COR-L47 (cell line): ENCODE measurements at places on chromosomes 7 and 10.

DNA sequence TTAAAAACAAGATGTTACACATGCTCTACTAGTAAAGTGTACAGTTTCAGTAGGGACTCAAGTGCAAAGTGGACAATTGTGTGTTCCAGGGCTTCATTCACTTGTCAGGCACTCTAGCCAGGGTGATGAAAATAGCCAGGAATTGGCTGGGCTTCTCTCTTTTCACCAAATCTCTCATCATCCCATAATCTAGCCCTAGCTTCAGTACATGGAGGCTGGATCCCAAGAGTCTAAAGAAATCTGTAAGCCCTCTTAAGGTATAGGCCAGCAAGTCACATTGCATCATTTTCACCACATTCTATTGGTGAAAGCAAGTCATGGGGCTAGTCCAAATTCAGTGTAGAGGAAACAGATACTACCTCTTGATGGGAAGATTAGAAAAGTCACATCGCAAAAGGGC lies 47.3 kb upstream of the C1GALT1 start:
- no peak for DNase-seq

GRCh38 chr10:89207801-89208551 lies 859 bp upstream of the CH25H start:
- no peak for DNase-seq

- DNase-seq, result no peak
Measured at GRCh38 chr7:94417306-94417705, 22.6 kb downstream of the COL1A2 start.

GRCh38 chr7:25965405-25966123 lies 186.4 kb upstream of the NFE2L3 start:
- DNase-seq, result no peak

GRCh38 chr10:69802424-69803161 lies 887 bp downstream of the COL13A1 start:
- DNase-seq, result no peak

GRCh38 chr7:11505471-11505985 lies 326.5 kb downstream of the THSD7A start:
- no peak for DNase-seq

DNA sequence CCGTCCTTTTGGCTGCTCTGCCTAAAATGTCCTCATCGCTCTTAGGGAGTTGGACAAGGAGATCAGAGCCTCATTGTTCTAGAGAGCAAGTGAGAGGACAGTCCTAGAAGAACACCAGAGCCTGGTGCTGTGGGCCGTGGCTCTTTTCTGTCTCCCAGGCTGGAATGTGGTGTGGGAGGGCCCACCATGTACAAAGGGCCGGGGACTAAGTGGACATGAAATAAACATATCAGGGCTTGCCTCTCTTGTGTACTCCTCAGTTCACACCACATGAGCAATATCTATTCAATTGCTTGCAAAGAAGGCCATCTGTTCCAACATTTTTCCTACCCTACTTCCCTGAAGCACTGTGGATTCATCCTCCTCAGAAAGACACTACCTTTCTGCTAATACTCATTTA lies 510.4 kb downstream of the SUGCT start:
- DNase-seq, result no peak

DNA sequence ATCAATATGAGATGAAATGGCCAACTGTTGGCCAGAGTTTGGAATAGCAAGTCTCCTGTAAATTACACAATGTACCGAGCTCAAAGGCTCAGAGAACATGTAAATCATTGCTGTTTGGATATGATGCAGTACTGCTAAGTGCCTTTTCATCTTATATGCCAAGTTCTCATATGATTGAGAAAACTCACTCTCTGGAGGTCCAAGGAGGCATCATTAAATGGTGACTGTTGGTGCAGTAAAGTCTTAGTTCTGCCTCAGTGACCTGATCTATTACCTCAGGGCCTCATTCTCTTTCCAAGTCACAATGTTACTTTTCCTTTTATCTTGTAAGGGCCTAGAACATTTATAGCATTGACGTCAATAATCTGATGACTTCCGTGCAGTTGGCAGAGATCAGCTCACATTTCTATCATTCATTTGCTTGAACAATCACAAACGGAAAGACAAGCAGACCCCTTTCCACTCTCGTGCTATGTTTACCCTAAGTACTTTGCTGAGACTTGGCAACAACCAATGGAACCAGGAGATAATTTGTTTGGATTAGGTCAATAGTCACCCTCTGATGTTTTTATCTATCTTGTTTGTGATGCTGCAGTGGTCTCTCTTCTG lies 32.6 kb upstream of the PDK4 start:
- DNase-seq, result peak; percentile 12

- DNase-seq, result peak; percentile 61
Measured at GRCh38 chr7:107201795-107202450, 33.1 kb downstream of the HBP1 start.

- no peak for DNase-seq
Measured at GRCh38 chr10:124740369-124741280, 3.6 kb downstream of the FAM53B start.

- no peak for DNase-seq
Measured at GRCh38 chr7:95682913-95683312, 86.6 kb upstream of the PDK4 start.

DNA sequence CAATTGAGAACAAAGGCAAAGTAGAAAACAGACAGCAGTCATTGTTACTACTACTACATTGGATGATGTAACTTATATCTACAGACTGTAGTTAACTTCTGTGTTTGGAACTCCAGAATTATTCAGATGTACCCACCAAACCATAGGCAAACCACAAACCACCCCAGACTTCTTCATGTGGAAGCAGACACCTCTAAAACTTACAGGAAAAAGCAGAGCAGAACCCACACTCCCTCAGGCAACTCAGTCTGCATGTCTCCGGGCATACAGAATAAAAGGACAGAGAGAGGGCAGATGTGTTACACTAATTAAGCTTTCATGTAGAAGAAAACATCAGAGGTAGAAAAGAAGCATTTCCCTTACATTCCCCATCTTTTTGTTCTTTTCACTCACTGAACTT lies 9.0 kb downstream of the LSM5 start:
- DNase-seq, result no peak

- DNase-seq, result no peak
Measured at GRCh38 chr10:13404305-13404759, 56.2 kb upstream of the SEPHS1 start.

GRCh38 chr7:30752979-30753378 lies 1.0 kb downstream of the INMT start:
- no peak for DNase-seq

GRCh38 chr7:87253589-87254087 lies 34.1 kb upstream of the TMEM243 start:
- no peak for DNase-seq

- DNase-seq, result no peak
Measured at GRCh38 chr7:78264105-78264504, 465.5 kb downstream of the PHTF2 start.

GRCh38 chr7:91013078-91013477 lies 251.2 kb upstream of the FZD1 start:
- DNase-seq, result no peak

GRCh38 chr7:138917771-138918170 lies 63.4 kb downstream of the KIAA1549 start:
- DNase-seq, result no peak

GRCh38 chr7:7148798-7149481 lies 33.4 kb upstream of the C1GALT1 start:
- no peak for DNase-seq

DNA sequence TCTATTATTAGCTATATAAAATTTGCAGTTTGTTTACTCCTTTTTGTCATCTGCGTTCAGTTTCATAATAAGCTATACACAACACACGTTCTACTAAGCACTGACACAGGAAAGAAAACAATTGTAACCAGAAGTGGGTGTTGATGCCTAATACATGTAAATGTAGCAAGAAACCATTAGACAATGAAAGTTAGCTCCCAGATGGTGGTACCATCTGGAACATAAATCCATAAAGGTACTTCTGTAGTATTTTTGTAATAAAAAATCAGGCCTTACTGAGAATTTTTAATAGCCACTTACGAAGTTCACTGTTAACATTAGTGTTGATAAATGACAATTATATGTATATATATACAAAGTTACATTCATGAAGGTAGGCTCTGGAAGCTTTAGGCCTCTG lies 194.7 kb downstream of the KCND2 start:
- no peak for DNase-seq

DNA sequence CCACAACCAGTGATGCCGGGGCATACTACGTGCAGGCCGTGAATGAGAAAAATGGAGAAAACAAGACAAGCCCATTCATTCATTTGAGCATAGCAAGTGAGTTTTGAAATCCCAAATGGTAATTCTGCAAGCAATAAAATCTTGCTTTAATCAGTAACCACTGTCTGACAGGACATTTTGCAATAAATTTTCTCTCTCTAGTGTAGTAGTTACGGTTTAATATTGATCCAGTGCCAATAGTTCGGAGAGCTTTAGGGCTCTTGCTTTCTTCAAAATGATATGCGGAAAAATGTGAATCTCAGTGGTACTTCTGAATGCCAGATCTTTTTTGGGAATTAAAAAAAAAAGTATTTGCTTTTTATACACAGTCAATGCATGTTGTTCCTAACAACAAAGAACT lies 520.4 kb downstream of the SDK1 start:
- DNase-seq, result no peak

DNA sequence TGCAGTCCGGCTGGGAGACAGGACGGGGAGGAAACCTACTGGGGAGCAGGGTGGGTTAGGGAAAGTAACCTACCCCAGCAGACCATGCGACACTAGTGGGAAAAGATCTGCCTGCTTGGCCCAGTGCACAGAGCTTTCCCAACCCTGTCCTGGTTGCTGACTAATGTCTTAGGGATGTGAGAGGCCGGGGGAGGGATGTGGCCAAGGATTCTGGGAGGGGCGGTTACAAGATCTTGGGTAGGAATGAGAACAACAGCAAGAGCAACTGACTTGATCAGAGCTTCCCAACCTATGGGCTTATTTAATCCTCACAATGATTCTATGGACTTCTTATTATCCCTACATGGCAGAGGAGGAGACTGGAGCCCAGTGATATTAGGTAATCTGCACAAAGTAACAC lies 24.0 kb upstream of the EIF5AL1 start:
- DNase-seq, result no peak

GRCh38 chr7:2049782-2050510 lies 182.8 kb downstream of the MAD1L1 start:
- no peak for DNase-seq

DNA sequence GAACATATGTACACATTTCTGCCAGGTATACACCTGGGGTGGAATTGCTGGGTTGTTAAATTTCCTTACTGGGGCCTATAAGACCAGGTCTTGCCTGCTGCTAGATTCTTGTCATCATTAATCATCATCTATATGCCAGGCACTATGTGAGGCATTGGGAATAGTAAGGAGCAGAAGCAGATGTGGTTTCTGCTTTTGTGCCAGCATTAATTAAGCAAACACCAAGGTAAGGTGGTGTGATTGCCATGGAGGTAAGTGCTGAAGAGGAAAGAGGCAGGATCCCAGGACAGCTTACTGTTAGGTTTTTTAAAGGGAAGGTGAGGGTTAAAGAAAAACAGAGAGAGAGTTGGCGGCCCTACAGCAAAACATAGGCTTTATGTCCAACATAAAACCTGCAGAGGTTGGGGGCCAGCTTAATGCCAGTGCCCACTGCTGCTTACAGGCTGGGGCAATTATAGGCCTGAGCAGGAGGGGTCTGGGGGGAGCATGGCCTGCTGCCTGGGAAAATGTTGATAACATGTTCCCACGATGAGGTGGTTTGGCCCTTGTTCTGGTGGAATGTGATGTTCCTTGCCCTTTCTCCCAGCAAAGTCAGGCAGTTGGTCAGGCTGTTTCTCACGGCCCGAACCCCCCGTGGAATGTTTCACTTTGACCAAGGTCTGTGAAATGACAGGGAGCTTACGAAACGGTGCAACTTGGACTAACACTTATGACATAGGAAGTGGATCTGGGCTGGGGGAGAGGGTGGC lies 93.9 kb downstream of the RBM20 start:
- DNase-seq, result no peak

- no peak for DNase-seq
Measured at GRCh38 chr10:79185796-79186374, 117.1 kb downstream of the ZMIZ1 start.

DNA sequence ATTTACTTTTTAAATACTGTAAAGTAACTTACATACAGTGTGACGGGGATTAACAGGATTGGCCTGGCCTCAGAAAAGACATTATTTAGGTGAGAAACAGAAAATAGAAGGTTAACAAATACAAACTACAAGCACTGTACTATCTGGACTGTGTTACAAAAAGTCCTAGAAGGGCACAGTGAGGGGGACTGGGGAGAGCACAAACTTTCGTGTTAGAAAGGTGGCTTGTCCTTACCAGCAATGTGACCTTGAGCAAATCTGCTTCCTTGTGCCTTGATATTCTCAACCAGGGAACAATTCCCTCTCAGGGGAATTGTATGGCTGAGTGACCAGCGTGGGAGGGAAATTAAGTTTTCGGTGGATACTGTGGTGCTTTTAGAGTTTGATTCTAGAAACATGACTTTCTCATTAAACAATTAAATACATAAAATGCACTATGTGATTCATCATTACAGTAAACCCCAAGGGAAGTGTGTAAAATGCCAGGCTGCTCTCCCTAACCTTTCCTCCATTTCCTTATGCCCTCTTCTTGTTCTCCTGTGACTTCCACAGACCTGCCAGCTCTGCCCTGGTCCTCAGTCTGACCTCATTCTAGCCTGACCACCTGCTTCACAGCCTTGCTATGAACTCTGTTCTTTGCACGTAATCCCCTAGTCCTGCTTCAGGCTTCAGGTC lies 57.7 kb downstream of the OSBPL3 start:
- DNase-seq, result no peak

GRCh38 chr10:71389768-71390460 lies 6.8 kb upstream of the CDH23 start:
- no peak for DNase-seq

GRCh38 chr7:105689067-105689819 lies 108.0 kb upstream of the EFCAB10 start:
- DNase-seq, result no peak

DNA sequence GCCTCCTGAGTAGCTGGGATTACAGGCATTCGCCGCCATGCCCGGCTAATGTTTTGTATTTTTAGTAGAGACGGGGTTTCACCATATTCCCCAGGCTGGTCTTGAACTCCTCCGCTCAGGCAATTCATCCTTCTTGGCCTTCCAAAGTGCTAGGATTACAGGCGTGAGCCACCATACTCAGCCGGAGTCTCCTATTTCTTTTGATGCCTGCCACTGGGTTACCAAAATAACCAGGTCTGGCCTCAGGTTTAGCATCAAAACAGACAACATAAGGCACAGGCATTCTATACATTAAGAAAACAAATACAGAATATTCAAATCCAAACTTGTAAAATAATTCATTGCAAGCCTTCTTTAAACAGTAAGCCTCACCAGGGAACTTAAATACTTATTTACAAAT lies 289.8 kb upstream of the IMMP2L start:
- DNase-seq, result no peak
